ENCODE measurements at places on chromosomes 4 and X.
A peak's percentile ranks its signal among the peaks of the same experiment; 100 is the strongest.

- no peak for DNase-seq
These were observed 242.0 kb downstream of the BCOR start for GRCh38 chrX:39855748-39856129.

DNA sequence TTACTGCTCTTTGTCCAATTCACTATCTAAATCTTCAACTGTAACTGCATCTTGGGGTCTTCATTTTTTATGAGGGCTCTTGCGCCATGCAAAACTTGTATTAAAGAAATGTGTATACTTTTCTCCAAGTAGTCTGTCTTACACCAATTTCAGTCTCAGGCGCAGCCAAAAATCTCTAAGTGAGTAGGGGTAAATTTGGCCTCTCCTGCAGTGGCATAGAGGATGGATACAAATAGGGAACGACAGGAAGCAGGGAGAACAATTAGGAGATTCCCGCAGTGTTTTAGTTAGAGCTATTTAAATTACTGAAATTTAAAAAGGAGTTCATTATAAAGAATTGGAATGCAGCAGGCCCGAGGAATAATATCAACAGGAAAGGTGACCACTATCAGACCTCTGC, 30.2 kb downstream of the DMP1 start:
- DNase-seq = no peak

DNA sequence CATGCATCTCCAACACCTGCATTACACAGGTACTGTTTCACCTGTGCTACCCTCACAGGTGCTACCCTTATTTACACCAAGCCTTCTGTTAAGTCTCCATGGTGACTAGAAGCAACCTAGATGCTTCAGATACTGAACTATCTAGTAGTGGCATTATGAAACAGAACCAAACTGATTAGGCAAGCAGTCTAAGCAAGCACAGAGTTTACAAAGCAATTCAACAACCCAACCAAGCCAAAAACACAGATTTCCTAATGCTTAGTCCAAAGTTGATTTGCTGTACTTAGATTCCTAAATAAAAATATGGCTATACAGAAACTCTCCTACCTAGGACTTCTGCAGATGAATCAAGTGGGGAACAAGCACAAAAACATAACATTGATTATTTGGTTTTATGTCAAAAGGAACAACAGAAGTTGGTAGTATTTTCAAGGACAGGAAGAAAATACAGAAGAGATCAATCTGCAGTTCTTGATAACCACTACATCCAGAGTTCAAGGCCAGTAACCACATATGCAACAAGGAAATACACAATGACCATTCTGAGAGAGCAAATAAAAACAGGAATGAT, 3.2 kb downstream of the TAPT1 start:
- DNase-seq = no peak

- DNase-seq = no peak
These were observed 795 bp upstream of the BRWD3 start for GRCh38 chrX:80810365-80810978.

DNA sequence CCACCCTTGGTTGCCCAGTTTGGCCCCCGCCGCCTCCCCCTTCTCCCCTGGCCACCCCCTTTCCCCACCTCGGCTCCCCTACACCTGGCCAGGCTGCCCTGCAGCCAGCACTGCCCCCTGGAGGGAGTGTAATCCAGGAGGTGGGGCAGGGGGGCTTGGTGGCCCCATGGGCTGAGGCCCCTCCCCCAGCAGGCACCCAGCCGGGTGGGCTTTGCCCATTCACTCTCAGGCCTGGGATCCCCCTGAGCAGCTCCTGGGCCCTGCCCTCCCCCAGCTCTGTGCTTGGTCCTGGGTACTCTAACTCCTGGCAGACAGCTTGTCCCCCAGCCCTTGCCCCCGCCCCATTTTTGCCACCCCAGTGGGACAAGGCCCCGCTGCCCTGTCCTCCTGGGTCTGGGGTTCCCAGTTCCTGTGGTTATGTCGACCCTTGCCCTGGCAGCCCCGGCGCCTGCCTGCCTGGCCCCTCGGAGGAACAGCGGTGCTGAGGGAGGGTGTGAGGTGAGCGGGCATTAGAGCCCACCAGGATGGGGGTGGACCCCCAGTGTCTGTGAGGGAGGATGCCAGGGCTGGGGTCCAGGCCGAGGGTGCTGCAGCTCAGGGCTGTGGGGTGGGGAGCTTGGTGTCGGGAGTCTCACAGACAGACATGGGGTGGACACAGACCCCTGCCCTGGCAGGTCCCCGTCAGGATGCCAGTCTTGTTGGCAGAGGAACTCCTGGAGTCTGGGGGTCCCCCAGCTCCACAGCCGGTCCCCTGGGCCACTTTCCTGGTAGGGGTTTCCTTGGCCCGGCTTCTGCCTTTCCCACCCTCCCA, 10.2 kb downstream of the NAT8L start:
- no peak for DNase-seq

DNA sequence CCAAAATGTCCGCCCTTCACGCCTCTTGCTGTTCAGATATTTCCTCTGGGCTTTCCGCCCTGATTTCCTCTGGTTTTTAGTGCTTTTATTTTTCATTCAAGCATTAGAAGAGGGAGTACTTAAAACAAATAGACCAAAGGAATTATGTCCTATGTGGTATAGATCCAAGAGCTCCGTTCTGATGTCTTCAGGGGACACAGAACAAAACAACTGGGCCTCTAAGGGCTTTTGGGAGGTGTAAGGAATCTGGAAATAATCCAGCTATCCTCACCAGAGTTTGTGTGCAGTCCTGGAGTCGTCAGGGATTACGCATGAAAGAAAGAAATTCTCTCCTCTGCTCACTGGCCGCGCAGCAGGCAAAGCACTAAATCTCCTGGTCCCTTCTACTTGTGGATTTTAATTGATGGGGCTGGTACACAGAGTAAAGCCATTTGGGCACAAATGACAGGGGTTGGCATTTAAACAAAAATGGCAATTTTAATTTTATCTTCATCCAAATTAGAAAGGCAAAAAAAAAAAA, 999.2 kb downstream of the ADGRL3 start:
- DNase-seq = no peak

DNA sequence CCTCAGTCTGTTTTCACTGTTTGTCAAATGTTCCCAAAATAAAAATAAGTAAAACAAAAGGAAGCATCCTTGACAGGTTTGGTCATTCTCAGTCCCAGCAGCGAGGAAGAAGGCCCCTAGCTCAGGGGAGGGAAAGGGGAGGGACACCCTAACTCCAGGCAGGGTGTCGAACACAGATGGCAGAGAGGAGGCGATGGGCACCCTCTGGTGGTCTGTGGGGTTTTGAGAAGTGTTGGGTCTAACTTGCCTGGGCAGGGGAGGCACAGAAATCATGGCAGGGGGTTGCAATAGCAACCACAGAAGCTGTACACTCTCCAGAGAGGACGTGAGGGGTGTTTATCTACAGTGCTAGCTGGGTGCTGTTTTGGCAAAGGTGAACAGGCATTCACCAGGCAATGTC, 229.8 kb upstream of the SFRP2 start:
- DNase-seq = no peak

GRCh38 chrX:138008281-138008680, 442.4 kb downstream of the ZIC3 start:
- DNase-seq = no peak

GRCh38 chr4:1187182-1187581, 14.8 kb upstream of the SPON2 start:
- DNase-seq = no peak

GRCh38 chr4:165774326-165774725, 98.7 kb upstream of the TLL1 start:
- DNase-seq = no peak

- peak; percentile 9 for DNase-seq
These were observed 1073.7 kb downstream of the PDHA2 start for GRCh38 chr4:96913441-96914080.

DNA sequence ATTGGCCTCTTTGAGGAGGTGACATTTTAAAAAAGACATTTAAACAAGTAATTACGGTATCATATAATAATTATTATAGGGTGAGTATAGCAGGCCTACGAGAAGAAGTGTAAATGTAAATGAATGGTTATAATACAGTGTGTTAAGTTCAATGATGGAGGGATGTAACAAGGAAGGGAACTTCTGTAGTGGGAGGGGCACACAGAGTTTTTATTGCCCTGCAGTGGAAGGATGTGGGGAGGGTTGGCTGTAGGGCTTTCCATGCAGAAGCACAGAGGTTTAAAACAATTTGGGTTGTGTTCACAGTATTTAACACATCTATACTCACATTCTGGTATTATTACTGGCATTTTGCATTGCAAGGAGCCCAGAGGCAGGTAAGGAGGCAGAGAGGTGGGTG, 41.1 kb downstream of the AFF1 start:
- DNase-seq = no peak

DNA sequence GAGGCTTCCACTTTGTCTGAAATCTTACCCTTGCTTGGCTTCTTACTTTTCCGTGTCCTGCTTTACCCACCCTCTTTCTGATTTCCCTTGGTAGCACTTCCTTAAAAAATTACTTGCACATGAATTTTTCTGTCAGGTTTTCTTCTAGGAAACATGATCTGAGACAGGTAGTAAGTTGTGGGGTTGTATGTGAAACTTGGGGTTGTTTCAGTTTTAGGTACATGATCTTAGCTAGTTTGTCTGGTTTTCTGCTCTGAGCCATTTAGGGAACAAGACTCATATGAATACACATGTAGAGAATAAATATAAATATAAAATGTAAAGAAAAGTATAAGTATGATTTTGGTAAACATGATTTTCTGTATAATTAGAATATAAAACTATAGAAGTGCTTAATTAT, 17.4 kb upstream of the ARMCX2 start:
- no peak for DNase-seq

GRCh38 chr4:18106620-18107019, 85.1 kb upstream of the LCORL start:
- no peak for DNase-seq

GRCh38 chrX:15882704-15883539, 28.3 kb upstream of the AP1S2 start:
- no peak for DNase-seq

GRCh38 chr4:14868426-14869395, 133.6 kb upstream of the CPEB2 start:
- DNase-seq = no peak

DNA sequence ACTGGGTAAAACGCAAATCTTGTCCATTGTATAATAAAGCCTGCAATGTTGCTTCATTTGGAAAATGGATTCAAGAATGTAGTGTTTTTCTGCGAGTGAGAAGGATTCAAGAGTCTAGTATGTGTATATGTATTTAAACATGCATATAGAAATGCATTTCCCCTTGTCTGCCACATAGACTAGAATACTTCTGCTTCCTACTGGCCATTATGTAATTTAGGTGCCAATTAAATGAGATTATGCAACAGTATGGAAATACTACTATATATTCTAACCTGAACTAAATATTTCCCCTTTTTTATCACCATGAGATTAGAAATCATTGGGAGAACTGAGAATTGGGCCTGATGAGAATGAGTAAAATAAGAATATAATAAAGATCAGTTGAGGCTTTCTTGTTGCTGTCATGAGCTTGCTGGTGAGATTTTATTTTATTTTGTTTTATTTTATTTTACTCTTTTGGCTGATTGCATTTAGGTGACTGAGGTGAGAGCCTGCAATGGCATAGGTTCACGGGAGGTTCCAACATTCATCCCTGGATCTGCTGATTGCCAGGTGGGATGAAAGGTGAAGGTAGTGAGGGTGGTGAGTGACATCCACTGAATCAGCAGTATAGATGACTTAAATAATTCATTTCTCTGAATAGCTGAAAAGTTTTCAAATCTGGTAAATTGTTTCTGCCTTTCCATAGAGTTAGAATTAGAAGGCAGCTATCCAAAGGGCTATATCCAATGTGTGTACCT, 95.6 kb upstream of the SLC4A4 start:
- DNase-seq = no peak

DNA sequence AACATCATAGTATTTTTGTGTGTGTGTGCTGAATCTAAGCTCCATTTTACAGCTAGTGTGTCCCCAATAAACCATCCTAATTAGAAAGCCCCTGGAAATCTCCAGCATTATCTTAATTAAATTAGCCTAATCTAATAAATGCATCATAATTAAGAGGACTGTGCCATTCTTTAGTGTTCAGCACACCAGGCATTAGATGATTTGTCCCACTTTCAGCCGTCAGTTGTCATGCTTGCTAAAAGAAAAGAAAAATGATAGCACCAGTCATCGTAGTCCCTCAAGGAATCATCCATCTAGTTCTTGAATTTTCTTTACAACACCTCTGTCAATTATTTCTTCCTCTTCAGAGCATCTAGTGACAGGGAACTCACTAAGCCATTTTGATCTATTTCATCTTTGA, 155.9 kb downstream of the PALLD start:
- DNase-seq = no peak

- no peak for DNase-seq
These were observed 43.3 kb downstream of the CD40LG start for GRCh38 chrX:136691028-136691809.

GRCh38 chrX:104325213-104325585, 70.5 kb upstream of the ESX1 start:
- no peak for DNase-seq

GRCh38 chrX:12080265-12080664, 58.0 kb upstream of the FRMPD4 start:
- no peak for DNase-seq

- DNase-seq = no peak
These were observed 27.8 kb downstream of the PPP2R2C start for GRCh38 chr4:6444582-6444981.

DNA sequence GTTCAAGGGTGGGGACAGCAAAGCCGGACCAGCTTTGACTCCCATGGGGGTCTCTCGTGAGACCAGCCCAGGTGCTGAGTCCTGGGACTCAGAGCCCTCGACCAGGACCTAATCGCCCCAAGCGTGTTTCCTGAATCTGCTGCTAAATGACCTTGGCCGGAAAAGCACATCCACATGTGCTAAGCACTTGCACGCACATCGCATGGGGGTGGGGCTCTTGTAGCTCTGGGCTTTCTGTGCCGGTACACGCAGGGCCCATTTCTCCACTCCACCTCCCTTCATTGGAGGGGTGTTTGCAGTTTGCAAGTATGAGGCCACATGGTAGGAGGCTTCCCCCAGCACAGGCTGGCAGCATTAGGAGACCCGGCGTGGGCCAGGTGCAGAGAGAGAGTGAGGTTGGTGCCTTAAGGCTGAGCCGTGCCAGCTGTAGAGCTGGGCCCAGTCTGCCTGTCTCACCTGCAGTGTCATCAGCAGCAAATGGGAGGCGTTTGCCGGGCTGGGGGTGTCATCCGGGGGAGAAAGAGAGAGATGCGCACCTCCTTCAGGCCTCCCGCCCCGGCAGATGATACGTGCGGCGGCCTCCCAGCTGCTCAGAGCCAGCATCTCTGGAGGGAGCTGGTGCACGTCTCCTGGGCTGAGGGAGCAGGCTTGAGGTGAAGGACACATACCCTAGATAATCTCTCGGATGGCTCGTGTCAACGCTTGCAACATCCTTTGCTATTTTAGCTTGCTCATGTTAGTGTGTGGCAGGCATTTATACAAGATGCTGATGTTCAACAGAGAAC, 45.2 kb upstream of the CLCN4 start:
- no peak for DNase-seq

DNA sequence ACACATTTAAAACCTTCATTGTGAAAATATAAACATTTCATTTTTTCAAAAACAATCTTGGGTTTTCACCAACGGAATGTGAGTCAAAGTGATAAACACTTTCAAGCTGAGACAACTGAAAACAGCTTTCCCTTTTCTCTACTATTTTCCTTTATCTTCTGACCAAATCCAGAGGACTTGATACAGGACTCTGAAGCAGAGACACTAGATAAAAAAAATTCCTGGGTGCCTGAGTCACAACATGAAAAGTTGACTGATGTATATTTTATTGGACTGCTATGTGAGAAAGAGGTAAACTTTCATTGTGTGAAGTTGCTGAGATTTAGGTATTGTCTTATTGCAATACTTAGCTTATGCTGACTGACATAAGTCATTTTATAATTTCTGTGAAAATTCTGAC, 411.2 kb downstream of the SPOCK3 start:
- DNase-seq = no peak

GRCh38 chrX:150690126-150690525, 3.1 kb upstream of the MTMR1 start:
- no peak for DNase-seq
